ENCODE measurements at places on chromosomes 2 and 18.

DNA sequence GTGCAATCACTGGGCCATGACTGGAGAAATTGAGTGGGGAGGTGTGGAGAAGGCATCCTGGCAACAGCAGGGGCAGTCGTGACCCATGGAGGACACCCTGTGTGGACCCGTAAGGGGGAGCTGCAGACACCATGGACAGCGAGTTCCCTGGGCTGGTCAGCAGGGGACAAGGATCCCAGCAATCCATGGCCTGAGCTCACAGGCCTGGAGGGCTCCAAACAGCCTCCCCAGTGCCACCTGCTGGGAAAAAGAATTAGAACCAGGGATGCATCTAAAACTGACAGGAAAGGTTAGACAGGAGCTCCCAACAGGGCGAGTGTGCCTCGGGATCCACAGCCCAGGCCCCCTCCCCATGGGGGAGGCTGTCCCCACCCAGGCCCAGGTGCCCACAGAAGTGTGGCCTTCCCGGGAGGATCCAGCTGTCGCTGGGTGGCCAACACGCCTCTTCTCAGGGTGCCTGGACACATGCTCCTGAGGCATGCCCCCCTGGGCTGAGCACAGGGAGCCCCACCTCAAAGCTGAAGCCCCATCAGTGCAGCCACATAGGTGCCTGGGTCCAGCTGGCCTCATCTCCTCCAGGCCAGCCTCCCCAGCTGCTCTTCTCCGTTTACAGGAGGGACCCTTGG is 20.5 kb upstream of the KIF1A start:
- peak; percentile 64 for DNase-seq

GRCh38 chr2:1585635-1586034 is 158.7 kb downstream of the PXDN start:
- DNase-seq, result no peak

DNA sequence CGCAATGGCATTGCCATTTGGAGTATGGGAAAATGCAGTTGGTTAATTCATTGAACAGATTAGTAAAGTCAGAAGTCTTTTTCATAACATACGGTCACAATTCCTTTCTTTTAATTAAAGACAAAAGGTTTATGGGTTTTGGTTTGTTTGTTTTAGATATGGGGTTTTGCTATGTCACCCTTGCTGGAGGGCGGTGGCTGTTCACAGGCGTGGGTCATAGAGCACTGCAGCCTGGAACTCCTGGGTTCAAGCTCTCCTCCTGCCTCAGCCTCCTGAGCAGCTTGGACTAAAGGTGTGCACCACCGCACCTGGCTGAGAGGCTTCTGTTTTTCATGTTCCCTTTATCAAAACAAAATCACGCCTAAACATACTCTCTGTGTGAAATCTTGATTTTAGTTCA is 18.7 kb upstream of the ELAC1 start:
- no peak for DNase-seq

- DNase-seq, result no peak
Observed at GRCh38 chr18:75282746-75283145, 72.1 kb downstream of the TSHZ1 start.

DNA sequence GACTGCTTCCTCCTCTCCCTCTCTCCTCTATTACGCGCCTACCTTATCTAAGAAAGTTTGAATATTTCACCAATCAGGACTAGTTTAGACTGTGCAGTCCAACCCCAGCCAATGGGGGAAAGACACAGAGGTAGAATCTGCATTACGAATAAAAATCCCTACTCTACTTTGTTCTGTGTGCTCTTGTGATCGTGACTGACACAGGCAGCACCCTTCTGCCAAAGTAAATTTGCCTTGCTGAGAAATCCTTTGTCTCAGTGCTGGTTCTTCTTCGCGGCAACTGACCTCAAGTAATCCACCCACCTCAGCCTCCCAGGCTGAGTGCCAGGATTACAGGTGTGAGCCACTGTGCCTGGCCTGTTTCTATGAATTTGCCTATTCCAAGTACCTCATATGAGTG is 8.6 kb upstream of the CDCA7 start:
- DNase-seq, result no peak

GRCh38 chr2:46012618-46013240 is 284.5 kb upstream of the EPAS1 start:
- DNase-seq, result no peak

- DNase-seq, result no peak
Observed at GRCh38 chr2:98378901-98379300, 32.6 kb downstream of the CNGA3 start.

GRCh38 chr2:151996243-151997003 is 102.4 kb downstream of the CACNB4 start:
- DNase-seq, result no peak

DNA sequence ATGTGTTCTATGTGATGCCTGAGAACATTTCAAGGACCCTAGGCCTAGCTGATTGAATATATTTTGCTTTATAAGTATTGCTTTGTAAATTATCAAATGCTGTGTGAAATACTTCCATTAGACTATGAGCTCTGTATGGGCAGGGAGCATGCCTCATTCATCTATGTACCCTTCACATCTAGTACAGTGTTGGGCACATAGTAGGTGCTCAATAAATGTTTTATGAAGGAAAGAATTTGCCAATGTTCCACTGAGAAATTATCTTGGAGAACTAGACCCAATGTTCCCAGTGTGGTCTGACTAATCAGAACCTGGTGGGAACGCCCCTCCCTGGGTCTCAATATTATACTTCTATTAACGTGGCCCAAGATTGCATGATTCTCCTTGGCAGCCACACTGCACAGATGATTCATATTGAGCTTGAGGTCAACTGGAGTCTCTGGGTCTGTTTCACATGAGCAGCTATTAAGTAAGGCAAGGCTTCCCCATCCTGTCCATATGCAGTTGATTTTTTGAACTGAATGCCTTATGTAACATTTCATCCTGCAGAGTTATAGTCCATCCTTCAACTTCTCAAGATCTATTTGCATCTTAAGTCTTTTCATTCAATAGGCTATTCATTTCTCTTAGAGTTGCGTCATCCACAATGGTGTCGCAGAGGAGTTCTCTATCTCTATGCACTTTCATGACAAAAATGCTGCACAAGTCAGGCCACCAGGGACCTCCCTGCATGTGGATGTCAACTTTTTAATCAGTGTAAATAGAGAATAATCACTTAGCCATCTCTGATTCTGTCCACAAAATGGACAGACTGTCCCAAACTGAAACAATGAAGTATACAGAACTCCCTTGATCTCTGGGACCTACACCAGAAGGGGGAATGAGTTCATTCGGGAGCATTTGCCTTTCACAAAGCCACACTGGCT is 257.6 kb downstream of the CYP26B1 start:
- no peak for DNase-seq

DNA sequence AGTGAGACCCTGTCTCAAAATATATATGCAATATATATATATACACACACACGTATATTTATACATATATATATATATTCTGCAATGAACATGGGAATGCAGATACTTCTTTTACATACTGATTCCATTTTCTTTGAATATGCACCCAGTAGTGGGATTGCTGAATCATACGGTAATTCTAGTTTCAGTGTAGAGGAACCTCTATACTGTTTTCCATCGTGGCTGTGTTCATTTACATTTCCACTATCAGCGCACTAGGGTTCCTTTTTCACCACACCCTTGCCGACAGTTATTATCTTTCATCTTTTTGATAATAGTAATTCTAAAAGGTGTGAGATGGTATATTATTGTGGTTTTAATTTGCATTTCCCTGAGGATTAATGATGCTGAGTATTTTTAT is 52.3 kb upstream of the SLC39A10 start:
- DNase-seq, result no peak

Data from GM20000 (cell line).